ENCODE measurements at places on chromosomes 12 and 14.

DNA sequence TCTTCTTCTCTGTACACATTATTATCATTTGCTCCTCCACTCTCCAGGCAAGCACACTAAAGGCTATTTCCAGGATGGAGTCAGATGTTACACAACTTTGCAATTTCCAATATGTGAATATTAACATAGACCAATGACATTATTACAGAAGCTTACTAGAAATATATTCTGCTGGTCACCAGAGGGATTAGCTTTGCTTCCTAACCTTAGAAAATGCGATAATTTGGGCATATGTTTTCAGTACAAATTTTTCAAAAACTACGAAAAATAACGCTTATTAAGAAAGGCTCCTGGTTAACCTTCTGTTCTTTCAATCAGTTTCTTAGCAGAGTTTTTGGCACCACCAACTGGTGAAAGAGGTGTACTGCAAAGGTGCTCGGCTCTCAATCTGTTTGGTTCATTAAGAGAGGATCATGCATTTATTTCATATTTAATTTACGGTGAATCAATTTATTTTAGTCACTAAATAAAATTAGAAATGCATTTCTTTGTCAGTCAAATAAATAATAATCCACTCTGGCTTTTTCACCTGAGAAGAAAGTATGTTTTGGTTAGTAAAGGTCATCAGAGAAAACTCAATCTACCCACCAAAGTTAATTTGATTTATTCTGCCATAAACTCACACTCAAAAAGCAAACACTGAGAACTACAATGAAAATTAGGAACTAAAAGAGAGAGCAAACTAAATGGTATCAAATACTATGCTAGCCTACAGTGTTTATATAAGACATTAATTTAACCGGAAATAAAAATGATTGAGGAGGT is 39.2 kb downstream of the EFCAB11 start:
- DNase-seq: no peak

DNA sequence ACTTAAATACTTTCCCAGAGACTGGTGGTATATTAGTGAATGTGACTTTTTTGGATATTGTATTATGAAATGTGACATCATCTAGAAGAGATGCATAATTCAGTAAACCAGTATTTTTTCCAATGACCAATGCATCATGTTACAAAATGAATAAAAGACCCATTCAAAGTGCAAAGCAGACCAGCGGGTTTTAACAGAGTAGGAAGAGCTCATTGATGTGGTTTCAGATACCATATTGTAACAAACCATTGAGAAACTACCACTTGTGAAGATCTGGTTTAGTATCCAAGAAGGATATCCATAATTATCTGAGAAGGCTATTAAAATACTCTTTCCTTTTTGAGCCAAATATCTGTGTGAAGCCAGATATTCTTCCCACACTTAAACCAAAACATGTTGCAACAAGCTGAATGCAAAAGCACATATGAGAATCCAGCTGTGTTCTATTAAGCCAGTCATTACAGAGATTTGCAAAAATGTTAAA is 47.7 kb downstream of the MVK start:
- DNase-seq: no peak

GRCh38 chr12:116299064-116299463 is 21.6 kb upstream of the MED13L start:
- no peak for DNase-seq

DNA sequence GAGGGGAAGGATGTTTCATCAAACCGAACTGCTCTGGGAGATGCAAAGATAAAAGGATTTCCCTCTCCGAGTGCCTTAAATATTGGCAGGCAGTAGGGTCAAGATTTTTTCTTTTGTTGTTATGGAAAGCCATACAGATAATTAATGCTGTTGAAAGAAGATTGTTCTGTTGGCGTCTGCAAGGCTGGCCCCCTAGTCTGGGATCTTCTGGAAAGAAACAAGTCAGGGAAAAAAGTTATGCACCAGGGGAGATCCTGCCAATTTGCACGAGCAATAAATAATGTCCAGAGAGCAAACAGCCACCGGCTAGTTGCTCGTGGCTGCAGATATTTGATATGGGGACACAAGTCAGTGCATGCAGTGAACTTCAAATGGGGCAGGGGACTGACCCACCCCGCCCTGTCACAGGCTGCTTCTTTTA is 202.1 kb upstream of the MYL2 start:
- DNase-seq: no peak

DNA sequence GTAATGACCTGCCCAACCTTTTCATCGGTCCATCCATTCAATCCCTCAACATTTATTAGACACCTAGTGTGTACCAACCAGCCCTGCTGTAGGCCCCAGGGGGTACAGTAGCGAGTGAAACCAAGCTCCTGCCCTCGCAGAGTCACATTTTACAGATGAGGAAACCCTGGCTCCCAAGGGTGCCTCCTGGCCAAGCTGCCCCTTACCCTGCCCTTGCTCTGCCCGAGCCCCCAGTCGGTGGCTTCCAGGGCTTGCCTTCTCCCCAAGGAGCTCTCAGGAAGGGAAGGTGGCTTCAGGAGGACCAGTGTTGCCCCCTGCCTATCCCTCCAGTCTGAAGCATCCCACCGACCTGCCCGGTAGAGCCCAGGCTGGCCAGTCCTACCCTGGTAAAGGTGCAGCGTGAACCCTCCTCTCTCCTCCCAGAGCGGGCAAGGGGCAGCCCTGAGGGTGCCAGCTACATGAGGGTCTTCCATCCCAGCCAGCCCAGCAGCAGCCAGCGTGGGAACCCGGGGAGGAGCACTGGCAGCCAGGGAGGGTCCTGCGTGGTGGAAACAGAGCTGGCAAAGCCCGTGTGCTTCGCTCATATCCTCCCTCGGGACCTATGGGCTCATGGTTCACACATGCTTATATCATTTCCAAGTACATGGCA is 670 bp upstream of the BEGAIN start:
- DNase-seq: no peak
